Liver (tissue), 10 donors: ENCODE measurements at places on chromosomes 5 and 9.
A peak's percentile ranks its signal among the peaks of the same experiment; 100 is the strongest.

DNA sequence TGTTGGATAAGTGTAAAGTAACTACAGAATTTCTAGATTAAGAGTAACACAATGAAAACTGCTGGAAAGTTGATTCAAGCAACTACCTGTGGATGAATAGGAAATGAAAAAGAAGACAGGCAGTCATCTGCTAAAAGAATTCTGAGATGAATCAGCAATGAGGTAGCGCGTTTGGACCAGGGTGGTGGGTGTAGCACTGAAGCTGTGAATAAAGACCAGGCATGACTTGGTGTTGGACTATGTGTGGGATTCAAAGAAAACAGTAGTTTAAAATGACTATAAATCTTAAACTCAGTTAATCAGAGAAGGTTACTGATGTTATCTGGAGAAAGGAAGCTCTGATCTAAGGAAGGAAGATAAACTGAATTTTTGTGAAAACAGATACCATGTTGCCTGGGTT, 159.8 kb downstream of the FBN2 start:
- DNase-seq: no peak

GRCh38 chr5:77259476-77259875, 49.0 kb downstream of the PDE8B start:
- DNase-seq: no peak

DNA sequence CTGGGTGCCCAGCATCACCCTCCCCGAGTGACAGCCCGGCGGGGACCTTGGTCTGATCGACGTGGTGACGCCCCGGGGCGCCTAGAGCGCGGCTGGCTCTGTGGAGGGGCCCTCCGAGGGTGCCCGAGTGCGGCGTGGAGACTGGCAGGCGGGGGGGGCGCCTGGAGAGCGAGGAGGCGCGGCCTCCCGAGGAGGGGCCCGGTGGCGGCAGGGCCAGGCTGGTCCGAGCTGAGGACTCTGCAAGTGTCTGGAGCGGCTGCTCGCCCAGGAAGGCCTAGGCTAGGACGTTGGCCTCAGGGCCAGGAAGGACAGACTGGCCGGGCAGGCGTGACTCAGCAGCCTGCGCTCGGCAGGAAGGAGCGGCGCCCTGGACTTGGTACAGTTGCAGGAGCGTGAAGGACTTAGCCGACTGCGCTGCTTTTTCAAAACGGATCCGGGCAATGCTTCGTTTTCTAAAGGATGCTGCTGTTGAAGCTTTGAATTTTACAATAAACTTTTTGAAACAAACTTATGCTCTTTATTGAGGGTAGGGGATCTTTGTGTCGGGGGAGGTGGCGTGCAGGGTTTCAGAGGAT, 1.3 kb downstream of the GADD45G start:
- peak; percentile 79 for DNase-seq

- no peak for DNase-seq
These were observed 379.8 kb downstream of the SPOCK1 start for GRCh38 chr5:137119321-137119720.

GRCh38 chr5:126871441-126871840, 94.5 kb downstream of the LMNB1 start:
- no peak for DNase-seq

- DNase-seq: no peak
These were observed 26.6 kb upstream of the TRMT10B start for GRCh38 chr9:37727013-37727412.

DNA sequence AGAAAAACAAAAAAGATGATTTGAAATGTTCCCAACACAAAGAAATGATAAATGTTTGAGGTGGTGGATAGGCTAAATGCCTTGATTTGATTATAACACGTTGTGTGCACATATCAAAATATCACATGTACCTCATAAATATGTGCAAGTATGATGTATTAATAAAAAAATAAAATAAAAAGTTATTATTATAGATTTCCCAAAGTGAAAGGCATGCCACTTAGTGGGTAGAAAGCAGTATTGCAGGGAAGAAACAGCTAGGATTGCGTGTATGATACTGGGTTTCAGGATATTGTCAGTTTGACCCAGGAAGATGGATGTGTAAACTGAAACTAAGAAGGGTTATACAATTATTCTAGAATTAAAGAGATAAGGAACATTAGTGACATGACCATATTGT, 3.6 kb upstream of the TMEM38B start:
- no peak for DNase-seq

- DNase-seq: no peak
These were observed 30.1 kb downstream of the ITGA1 start for GRCh38 chr5:52817818-52818217.

DNA sequence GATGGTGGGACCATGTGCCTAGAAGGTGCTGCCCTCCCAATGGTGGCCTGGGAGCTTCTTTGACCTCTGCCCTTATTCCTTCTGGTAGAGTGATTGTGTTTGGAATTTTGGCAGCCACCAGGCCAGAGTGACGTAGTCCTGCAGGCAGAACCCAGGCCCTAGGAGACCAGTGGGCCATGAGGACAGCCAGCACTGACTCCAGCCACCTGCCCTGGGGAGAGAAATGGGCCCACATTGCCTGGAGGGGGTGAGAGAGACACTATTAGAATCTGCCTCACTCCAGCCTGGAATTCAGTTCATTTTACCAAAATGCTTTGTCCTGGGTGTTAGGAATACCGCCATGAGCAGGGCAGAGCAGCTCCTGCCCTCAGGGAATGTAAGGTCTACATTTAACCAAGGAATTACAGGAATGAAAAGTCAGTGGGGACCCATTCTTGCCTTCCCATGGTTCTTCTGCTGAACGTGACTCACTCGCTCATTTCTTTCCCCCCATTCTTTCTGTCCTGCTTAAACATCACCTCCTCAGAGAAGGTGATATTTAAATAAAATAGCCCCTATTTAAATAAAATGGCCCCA, 5.5 kb upstream of the COL27A1 start:
- no peak for DNase-seq

DNA sequence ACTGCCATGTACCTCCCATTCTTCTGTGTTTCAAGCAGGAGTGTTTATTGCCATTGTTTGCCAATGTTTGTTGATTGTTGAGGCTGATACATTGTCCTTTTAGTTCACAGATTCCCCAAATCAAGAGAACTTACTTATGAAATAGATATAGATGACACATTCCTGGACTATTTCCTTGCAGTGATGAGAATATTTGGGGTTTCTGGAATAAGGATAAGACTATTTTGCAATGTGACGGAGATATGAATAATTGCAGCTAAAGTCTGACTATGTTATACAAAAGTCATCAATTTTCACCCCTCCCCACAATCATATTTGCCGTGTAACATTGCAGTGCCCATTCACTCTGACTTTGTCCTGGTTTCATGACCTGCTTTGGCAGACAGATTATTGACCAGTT, 460.8 kb downstream of the CDH10 start:
- DNase-seq: no peak

DNA sequence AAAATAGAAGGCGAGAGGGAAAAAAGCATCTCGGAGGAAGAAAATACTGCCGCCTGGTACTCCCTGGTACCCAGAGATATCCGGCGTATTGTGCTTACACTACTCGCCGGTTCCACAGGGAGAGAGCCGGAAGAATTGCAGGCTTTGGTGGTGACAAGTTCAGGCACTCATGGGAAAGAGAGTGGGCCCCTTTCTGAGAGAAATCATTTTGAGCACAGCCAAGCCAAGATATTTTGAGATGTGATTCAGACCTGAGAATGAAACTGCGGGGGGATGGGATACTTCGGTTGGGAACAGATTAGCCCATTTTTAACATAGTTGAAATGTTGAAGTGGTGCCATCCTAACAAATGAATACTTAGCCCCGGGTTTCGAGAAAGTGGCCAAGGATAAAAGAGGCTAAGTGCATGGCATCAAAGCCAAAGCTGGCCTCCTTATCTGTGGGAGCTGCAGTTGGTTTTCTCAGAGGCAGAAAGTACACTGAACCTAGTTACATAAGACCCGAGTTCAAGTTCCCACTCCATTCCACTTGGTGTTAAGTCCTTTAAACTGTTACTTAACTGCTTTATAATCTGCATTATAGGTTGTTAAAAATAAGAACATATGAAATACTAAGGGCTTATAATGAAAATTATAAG, 62.7 kb downstream of the SLC1A3 start:
- DNase-seq: no peak

DNA sequence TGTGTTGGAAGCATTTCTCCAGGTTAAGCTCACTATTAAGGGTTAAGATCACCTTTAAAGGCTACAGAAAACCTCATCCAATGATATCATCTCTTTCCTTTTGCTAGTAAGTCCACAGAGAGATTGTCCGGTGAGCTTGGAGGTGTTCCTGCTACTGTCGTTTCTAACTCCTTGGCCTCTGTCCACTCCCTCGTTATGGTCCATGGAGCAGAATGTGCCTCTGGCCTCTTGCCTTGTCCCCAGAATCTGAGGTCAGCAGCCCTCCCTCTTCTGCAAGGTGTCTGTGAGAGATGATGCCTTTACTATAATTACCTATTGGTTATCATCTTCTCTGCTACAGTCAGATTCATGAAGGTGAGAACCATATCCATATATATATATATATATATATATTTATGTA, 15.0 kb downstream of the ORM2 start:
- no peak for DNase-seq

DNA sequence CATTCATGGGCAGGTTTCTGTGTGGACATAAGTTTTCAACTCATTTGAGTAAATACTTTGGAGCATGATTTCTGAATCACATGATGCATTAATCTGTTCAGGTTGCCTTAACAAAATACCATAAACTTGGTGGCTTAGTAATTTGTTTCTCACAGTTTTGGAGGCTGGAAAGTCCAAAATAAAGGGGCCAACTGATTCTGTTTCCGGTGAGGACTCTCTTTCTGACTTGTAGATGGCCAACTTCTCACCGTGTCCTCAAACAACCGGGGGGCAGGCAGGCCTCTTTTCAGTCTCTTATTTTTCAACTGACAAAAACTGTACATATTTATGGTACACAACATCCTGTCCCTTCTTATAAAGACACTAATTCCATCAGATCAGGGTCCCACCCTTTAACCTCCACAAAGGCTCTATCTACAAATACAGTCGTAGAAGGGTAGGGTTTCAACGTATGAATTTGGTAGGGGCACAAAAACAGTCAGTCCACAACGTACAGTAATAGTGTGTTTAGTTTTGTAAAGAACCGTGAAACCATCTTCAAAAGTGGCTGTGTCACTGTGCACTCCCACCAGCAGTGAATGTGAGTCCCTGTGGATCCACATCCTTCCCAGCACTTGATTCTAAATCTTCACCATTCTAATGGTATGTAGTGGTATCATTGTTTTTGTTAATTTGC, 37.2 kb downstream of the MLLT3 start:
- DNase-seq: no peak

GRCh38 chr5:172110921-172111851, 76.8 kb downstream of the STK10 start:
- DNase-seq: peak; percentile 58

DNA sequence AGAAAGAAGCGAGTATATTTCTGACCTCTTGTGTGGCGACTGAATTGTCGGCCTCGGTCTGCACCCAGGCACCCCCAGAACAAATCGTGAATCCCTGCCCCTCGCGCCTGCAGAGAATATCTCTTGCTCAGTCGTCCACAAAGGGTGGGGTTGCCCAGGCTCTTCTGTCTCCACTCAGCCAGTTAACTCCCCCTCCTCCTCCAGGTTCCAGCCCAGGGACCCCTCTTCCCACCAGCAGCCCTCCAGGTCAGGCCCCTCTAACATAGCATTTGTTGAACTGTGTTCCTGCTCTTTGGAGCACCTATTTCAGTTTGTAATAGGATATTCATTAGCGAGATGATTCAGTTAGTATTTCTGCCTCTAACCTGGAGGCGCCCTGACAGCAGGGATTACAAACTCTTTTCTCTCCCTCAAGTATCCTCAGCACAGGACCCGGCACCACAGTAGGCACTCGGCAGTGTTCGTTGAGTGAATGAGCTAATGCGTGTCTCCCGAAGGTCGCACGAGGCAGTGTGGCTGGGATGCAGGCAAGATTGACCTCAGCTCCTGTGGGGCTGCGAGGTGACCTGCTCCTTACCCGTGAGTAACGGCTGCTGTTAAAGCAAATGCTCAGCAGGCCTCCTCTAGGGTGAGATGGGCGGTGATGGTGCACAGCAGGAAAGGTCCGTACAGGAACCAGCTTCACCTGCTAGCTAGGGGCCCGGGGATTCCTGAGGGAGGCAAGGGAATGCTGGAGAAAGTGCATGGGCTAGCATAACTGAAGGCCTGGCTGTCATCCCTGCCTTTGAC, 25.8 kb downstream of the ZBTB34 start:
- no peak for DNase-seq

- DNase-seq: no peak
These were observed 20.4 kb downstream of the ACO1 start for GRCh38 chr9:32404856-32405255.

- DNase-seq: no peak
These were observed 198.7 kb downstream of the HSPA4 start for GRCh38 chr5:133250527-133250926.

DNA sequence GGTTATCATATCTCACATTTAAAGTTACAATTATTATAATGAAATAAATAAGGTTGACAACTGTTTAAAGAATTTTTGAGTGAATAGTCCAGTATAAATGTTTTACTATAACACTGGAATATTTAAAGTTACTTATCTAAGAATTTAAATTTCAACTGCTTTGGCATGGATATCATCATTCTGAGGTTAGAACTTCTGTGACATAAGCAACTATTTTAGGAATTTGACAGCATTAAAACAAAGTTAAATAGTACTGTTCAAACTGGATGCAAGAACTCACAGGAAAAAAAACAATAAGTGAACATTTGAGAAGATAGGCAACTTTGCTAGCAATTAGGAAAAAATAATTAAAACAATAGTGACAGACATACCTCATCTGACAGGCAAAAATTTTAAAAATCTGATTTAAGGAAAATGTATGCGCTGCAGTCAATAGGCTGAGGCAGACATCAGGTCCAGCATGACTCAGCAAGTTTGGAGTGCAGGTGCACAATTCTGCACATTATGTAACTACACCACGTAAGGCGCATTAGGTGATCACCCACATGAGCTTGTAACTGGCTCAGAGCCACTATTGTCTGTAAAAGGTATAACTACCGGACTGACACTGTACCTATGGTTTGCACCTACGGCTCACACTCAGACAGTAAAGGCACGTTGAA, 180.6 kb downstream of the PDE4D start:
- DNase-seq: no peak

DNA sequence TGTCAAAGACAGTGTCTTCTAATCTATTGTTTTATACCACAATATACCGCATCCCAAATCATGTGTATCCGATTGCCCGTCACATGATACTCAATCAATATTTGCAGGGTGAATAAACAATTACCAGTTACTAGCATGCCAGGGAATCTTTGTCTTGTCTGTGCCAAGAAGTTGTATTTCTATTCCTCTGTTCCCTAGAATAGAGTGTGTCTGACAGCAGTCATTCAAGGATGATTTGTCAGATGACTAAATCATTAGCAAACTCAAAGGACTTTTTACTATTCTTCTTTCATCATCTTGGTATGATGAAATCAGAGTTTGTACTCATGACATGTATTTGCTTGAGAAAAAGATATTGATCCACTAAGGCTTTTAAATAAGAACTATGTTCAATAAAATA, 348.8 kb downstream of the HTR1A start:
- no peak for DNase-seq

DNA sequence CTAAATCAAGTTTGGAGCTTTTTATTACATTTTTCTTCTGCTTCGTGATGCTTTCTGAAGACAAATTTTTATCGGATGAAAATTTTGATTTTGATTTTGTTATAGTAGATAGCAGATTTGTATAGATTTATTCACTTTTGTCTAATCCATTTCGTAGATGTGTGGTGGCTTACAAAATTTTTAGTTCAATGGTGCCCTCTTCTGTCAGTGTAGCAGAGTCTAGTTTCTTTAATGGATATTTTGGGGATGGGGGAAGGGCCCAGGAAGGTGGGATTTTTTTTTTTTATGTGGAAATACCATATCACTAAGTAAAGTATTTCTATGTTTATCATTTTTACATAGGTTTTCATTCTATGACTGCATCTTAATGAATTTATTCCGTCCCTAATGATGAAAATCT, 259.9 kb upstream of the TARS1 start:
- no peak for DNase-seq
